Right renal pelvis (tissue), 4 donors: ENCODE measurements at places on chromosomes 11 and 22. TPM values are rescaled to one million over a fixed set of nuclear protein-coding genes. Genes with fewer than 3 reads are reported as not detected.

Gene NCR3LG1
- 1.6 TPM for polyA plus RNA-seq

Gene ZNF280A
- not detected for polyA plus RNA-seq

- DNase-seq: no peak
These were observed 90.4 kb downstream of the RBFOX2 start for GRCh38 chr22:35938226-35938625.

Gene COX8A
- polyA plus RNA-seq: 368 TPM

Gene ZNRF3
- polyA plus RNA-seq: 32.3 TPM

GRCh38 chr11:58784995-58785394 is 53.3 kb upstream of the GLYAT start:
- no peak for DNase-seq
